ENCODE measurements at places on chromosomes 6 and 20. TPM values are rescaled to one million over a fixed set of nuclear protein-coding genes. Genes with fewer than 3 reads are reported as not detected.
A peak's percentile ranks its signal among the peaks of the same experiment; 100 is the strongest.

DUSP15 gene
- polyA plus RNA-seq: 5.4 TPM

GMPR gene
- 18.4 TPM for polyA plus RNA-seq

MLIP gene
- polyA plus RNA-seq: not detected

OPN5 gene
- not detected for polyA plus RNA-seq

RIMS4 gene
- polyA plus RNA-seq: 0.44 TPM

SIRPD gene
- polyA plus RNA-seq: not detected

SENP6 gene
- polyA plus RNA-seq: 16.2 TPM

DNA sequence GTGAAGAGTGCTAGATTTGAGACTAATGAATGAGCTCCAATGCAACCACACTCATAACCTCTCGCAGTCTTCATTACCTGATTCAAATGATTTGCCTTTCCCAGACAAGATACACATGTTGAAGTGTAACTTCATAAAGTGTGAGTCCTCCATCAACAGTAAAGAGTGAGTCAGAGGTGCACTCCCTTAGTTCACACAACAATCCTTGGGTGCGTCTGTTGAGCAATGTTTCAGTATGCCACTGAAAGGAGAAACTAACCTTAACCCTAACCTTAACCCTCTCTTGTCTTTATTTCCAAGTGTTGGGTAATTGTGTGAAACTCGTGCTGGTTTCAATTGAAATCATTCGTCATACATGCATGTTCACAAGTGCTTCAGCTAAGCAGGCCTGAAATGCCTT, 21.0 kb upstream of the RIN2 start:
- no peak for DNase-seq

DNA sequence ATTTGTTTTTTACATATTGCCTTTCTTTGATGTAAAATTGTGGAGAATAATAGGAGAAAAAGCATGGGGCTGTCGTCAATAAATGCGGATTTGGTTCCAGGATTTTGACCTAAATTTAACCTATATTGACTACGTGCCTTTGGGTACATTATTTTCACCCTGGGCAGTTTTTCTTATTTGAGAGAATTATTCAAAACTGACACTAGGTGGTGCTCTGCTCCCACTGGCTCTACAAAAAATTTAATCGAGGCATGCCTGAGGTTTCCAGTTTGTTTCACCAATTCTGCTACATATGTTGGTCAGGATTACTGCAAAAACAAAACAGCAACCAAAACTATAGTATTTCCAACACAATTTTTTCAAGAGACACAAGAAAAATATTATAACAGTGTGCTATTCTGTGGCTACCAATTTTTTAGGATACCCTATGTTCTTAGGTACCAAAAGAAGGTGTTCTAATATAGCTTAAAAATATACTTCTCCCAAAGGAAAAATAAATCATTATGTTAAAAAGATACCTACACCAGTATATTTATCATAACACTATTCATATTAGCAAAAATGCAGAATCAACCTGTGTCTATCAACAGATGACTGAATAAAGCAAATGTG, 48.6 kb upstream of the FABP7 start:
- DNase-seq: peak; percentile 20

- no peak for DNase-seq
Measured at GRCh38 chr6:157651731-157652490, 171.1 kb upstream of the SNX9 start.

DNA sequence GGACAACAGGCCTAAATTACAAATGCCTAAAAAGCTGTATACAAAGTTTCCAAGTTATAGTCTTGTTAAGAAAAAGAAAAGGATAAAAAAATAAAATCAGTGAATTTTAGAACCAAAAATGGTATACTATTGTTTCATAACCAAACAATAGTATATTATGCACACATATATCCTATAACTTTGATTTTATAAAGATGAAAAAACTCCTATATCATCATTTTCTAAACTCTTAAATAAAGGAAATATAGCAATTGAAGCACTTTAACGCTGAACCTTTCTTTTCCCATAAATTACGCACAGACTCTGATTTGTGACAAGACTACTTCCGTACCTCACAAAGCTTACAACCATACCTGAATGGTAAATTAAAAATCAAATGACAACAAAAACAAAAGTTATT, 35.9 kb upstream of the MCM9 start:
- no peak for DNase-seq

DNA sequence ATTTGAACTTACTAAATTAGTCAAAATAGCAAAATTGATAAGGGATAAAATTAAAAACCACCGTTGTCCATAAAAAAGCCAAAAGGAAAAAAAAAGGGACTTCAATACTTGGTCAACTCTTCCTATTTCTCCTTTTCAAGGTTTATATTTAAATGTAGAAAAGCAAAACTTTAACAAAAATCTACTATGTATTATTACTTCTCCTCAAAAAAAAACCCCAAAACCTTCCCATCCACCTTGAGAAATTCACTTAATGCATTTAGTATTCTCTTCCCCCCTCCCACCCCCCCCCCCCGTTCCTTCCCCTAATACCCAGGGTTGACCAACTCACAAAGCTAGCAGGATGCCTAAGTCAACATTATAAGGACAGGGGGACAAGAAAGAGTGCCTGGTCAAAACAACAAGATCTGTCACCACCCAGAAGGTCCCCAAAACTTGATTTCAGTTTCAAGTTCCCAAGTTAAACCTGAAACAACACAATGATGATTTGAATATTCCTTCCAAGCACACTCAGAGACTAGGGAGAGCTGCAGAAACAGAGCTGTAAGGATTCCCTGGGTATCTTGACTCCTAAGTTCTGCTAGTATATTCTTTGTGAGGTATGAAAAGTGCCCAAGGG, 14.6 kb downstream of the GMDS start:
- no peak for DNase-seq

DNA sequence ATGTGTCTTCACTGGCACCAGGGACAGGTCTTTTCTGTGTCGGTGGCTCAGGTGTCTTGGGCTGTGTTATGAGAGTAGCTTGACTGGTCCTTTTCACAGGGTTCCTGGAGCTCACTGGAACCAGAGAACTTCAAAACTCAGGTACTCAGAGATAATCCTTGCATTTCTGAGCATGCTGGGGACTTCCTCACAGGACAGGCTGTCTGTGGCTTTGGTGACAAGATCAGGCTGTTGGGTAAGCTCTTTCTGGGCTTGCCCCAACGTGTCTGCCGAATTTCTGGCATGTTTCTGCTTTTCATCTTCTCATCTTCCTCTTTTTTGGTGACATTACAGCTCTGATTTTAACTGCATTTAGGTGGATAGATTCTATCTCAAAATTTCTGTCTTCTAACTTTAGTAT, 270.0 kb downstream of the CDH26 start:
- no peak for DNase-seq

DNA sequence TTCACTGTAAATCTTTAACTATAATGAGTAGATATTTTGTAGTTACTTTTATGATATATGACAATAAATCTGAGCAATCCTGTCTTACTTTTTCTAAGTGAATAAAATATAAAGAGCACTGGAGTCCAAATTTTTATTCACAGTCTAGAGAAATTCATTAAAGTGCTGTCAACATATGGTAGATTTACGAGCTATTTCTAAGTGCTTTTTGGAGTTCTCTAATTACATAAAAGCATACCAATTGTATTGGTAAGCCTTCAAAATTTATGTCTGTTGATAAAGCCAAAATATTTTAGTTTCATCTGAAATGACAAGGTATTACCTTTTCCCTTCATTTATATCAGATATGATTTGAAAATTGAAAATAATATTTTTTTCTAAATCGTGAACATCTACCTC, 75.4 kb downstream of the MAN1A1 start:
- peak; percentile 20 for DNase-seq

GRCh38 chr6:32666420-32667300, at the start of gene HLA-DQB1:
Gene HLA-DQB1 (minus strand): TSS chr6:32666657. CDS start chr6:32666607, 50 bp downstream.
- peak; percentile 49 for DNase-seq

GRCh38 chr6:168110437-168110836, 31.4 kb upstream of the FRMD1 start:
- no peak for DNase-seq

DNA sequence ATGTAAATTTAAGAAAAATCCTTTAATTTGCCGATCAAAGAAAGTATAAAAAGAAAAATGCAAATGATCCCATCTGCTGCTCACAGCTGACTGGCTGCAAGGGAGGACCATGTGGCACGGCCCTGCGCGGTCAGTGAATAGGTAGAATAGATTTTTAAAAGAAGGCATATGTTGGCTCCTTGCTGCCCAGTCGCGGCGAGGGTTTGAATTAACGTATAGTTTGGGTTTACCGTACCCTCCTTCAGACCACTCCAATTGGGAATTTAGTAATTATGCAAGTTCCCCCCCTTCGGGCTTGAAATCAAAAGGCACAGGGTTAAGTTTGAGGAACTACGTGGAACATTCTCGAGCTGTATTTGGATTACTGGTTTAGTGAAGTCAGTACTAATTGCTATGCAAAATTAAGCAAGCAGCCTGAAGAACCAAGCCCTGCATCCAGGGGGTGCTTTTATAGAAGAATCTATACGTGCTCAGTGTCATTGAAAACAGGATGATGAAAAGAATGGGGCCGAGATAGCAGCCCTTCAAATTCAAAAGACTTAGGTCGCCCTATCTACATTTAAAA, 1.1 kb upstream of the BEND3 start:
- DNase-seq: peak; percentile 51

- DNase-seq: no peak
Measured at GRCh38 chr20:46237227-46237626, 71.1 kb downstream of the CDH22 start.

DNA sequence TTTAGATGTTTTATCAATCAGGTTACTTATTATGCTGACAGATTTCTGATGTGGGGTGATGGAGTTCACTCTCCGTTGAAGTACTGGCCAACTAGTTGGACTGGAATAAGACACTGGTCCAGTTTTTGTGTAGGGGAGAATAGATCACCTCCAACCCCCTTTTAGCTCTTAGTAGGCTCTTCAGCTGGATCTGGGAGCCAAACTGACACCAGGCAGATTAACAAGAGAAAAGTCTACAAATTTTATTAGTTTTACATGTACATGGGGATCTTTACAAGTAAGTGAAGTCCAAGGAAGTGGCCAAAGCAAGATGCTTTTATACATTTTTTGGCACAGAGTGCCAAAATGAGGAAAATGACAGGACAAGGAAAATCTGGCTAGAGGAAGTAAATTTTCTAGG, 107.1 kb downstream of the UBE3D start:
- DNase-seq: no peak

DNA sequence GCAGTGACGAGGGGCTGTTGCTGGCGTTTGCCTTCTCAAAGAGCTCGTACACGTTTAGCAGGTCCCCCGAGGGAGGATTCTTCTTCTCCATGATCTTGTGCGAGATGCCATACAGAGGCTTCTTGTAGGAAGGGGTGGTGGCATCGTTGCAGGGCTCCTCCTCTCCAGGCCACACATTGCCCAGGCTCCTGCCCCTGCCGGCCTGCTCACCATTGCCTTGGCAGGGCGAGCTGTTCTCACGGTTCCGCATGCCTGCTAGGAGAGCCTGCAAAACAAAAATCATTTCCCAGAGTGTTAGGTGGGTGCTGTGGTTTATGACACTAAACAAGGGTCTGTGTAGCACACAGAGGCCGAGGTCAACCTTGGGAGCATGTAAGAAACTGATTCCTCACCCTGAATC, 42.7 kb downstream of the MTRES1 start:
- DNase-seq: no peak

GRCh38 chr6:37785002-37785662, 34.4 kb upstream of the ZFAND3 start:
- no peak for DNase-seq

- DNase-seq: no peak
Measured at GRCh38 chr20:43426172-43426571, 31.5 kb upstream of the SRSF6 start.

- no peak for DNase-seq
Measured at GRCh38 chr6:26552205-26552604, 14.0 kb downstream of the HMGN4 start.

DNA sequence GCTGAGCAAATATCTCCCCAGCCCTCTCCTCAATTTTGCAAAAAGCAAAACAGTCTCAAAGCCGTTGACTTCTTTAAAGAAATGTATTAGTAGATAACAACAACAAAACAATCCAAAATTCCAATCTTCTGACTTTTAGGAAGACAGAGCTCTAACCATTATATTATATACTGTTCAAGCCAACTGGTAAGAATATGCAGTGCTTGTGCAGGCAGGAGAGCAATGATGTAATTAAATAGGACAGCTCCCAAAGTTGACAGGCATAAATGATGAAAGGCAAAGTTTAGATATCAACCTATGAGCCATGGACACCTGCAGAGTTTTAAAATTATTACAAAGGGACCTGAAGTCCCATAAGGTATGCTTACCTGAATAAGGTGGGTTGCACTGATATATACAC, 16.6 kb upstream of the CEP85L start:
- no peak for DNase-seq

GRCh38 chr20:25574411-25574810, 10.9 kb downstream of the NINL start:
- DNase-seq: peak; percentile 46

DNA sequence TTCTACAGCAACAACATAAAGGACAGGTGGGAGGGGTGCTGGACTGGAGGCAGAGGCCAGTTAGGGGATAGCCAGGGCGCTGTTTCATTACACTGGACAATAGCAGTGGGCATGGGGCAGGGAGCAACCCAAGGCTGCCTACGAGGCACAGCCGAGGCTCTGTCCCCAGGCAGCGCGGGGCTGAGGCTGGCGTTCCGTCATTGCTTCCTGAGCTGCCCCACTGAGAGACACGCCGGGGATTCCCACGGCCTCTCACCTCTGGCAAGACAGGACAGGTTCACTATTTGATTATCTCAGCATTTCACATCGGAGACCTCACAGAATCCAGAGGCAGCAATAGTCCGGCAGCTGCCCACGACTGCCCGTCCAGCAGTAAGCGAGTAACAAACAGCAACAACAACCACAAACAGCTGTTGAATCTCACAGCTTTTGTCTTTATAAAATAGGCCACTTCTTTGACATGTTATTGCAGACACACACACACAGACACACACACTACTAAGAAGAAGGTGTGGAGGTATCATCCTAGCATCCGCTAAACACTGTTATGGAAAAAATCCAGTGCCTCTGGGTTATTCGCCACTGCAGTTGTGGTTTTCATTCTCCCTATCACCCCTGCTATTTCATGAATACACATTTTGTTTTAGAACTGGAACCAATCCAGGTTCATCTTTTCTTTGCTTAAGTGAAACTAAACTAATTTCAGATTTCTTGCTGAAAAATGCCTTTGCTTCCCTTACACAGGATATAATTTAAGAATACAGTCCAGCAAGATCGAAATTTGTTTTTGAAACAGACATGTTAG, 19.5 kb downstream of the KIF25 start:
- no peak for DNase-seq

DNA sequence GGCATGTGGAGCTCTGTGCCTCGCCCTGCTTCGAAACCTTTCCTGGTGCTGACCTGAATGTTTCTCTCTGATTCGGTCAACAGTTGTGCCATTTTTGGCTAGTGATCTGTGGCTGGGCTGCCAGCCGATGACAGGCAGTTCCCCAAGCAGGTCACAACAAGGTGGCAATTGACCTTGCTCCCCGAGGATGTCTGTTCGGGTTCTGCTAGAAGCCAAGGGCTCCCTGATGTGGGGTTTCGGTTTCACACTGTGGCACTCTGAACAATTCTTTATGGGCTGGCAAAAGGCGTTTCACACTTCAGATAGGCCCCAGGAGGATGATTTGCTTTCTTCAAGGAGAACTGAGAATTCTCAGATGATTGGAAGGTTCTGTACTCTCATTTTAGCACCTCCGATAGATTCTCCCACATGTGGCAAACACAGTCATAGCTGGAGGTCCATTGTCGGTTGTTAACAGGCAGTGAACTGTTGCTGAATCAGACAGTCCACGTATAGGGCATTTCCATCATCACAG, 135.6 kb downstream of the SLC24A3 start:
- DNase-seq: no peak

GRCh38 chr6:53070806-53071205, 5.6 kb downstream of the FBXO9 start:
- peak; percentile 29 for DNase-seq
